M059J (cell line): ENCODE measurements at places on chromosomes 7 and 10. TPM values are rescaled to one million over a fixed set of nuclear protein-coding genes. Genes with fewer than 3 reads are reported as not detected.
A peak's percentile ranks its signal among the peaks of the same experiment; 100 is the strongest.

NXPH1 gene
- not detected in 2 replicates for total RNA-seq

GRCh38 chr10:66964946-66965345 lies 39.1 kb downstream of the LRRTM3 start:
- DNase-seq = no peak

GRCh38 chr10:5446390-5446926 lies 34.1 kb downstream of the NET1 start:
- DNase-seq = no peak

- peak; percentile 44 for DNase-seq
These were observed 168.6 kb downstream of the GFRA1 start for GRCh38 chr10:116104210-116104932.

- no peak for DNase-seq
These were observed 31.5 kb upstream of the CFAP46 start for GRCh38 chr10:132973903-132974241.
